ENCODE measurements at places on chromosomes 1 and 21.
A peak's percentile ranks its signal among the peaks of the same experiment; 100 is the strongest.

DNA sequence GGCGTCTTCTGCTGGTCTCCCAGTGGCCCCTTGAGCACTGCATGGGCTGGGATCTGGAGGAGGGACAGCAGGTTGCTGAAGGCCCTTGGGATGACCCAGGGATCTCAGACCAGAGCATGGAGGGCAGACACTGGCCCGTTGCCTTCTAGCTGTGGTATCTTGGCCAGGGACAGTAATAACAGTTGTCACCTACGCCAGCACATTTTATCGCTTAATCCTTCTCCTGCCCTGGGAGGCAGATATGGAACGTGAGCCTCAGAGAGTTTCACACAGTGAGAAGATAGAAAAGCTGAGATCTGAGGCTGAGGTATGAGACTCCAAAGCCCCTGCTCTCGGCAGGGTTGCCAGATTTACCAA, 40.1 kb upstream of the RD3 start:
- DNase-seq, result no peak

- DNase-seq, result no peak
These were observed 9.7 kb downstream of the PTGS2 start for GRCh38 chr1:186670297-186671135.

- DNase-seq, result no peak
These were observed 126.9 kb downstream of the NOS1AP start for GRCh38 chr1:162196387-162196786.

DNA sequence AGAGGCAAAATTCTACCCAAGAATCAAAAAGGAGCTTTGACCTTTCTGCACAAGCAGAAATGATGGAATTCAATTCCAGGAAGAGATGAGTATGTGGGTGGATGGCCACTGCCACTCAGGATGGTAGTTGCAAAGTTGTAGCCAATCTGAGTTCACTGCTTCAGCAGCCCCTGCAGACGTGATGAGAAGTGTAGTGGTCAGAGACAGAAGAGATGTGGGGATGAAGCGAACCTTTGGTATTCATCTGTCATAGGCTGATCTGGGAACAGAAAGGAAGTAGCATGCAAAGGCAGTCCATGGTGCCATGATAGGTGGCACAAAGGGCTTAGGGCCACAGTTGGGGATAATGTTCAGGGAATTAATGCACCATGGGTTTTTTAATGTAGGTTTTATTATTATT, 81.1 kb upstream of the PGBD5 start:
- no peak for DNase-seq

DNA sequence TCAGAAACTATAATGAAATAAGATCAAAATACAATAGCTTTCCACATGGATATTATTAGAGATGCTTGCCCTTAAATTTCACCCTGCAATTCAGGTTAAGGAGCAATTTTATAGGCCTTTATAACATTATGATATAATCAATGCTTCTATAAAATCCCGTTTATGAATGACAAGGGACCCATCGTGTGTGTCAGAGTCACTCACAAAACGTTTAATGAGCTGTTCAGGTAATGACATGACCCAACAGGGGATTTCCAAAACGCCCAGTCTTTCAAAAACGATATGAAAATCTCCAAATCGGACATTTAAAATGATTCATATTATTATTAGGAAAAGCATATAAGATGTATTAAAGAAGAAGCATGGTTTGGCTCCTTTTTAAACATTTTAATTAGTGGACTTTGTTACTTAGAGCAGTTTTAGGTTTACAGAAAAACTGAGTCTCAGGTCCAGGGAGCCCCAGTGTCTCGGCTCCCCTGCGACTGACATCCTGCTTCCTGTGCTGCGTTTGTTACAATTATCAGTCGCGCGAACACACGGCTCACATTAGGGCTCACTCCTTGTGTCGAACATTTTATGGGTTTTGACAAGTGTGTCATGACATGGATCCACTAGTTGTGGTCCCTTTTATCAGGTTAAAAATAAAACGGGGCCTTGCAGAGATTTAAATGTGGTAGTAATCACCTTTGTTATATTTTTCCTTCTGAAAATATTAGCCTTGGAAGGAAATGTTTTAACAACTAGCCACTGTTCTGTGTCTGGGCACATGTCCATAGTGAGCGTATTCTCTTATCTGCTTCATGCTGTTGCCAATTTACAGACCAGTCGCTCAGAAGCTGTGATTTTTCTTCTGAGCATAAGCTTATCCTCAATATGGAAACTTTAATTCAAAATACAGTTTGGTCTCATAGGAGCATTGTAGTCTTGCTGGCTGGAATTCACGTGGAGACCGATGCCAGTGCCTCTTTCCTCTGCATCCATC, 52.0 kb upstream of the POFUT2 start:
- DNase-seq, result no peak

DNA sequence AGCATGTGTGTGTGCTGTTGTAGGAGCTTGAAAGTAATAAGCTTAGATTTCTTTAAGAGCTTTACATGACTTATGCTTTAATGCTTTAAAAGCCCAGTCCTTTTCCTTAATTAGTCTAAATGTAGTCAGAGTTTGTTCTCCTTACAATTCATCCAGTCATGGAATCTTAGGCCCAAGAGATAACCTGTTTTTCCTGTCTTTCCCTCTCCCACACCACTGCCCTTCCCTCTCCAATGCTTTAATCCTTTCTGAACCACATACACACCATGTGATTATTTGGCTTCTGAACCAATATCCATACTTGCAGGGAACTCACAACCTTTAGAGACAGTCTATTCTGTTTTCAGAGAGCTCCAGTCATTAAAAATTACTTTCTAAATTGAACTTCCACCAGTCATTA, 37.6 kb downstream of the ALG6 start:
- DNase-seq, result no peak

DNA sequence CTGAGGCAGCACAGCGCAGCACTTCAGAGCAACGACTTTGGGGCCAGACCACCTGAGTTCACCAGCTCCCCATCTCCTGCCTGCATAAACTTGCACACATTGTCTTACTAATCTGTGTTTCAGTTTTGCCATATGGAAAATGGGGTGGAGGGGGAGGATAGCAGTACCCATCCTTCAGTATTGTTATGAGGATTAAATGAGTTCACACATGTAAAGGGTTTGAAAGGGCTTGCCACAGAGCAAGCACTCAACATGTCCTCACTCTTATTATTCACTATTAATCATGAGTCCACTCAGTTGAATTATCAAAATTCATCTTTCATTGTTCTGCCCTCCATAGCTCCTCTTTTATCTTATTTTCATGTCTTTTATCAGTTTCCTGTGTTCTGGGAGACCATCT, 40.1 kb upstream of the BMP8B start:
- no peak for DNase-seq

- no peak for DNase-seq
These were observed 170.1 kb downstream of the DHRS3 start for GRCh38 chr1:12447849-12448312.

DNA sequence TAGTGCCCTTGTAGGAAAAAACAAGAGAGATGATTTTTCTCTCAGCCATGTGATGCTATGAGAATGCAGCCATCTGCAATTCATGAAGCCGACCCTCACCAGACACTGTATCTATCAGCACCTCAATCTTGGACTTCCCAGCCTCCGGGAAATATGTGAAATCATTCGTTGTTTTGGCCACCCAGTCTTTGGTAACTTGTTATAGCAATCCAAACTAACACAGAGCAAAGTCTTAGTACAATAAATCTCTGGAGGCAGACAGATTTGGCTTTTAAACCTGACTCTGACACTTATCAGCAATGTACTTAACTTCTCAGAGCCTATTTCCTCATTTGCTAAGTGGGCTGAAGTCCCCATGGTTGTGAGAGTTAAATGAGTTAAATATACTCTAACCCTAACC, 5.1 kb upstream of the MED18 start:
- DNase-seq, result no peak

- DNase-seq, result no peak
These were observed 15.3 kb downstream of the LURAP1 start for GRCh38 chr1:46218443-46218842.

DNA sequence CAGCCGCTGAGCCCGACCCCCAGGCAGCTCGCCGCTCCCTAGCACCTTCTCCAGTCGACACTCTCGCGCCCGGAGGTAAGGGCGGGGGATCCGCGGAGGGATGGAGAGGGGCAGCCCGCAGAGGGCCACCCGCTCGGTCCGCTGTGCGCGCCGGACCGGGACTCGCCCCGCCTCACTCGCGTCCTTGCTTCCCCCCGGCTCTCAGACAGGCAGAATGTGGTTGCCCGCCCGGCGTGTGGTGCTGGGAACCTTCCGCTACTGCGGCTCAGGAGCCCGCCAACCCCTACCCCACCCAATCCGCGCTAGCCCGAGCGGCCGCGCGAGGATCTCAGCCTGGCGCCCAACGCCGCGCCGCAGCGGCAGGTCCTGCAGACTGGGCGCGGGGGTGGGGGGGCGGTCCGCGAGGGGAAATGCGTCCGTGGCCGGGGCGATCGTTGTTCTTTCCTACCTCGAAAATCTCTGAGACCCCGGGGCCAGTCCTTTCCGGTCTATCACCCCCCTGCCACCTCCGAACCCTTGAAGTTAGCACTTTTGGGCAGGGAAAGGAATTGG, 404 bp downstream of the LRRC8C start:
- no peak for DNase-seq

DNA sequence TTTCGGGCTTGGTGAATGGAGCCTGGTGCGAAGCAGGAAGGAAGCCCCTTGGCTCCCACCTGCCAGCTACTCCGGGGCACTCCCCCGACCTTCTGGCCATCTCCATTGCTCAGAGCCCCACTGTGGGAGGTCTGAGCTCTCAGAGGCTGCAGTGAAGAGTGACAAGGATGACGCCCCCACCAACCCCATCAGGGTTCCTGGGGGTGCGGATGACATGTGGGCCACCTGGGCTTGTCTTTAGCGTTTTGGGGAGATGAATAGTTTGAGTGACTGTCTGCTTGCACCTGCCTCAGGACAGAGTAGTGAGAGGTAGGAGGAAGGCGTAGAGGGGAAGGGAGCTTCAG, 43.2 kb upstream of the LBR start:
- no peak for DNase-seq

GRCh38 chr1:3351449-3352298, 102.8 kb upstream of the ARHGEF16 start:
- DNase-seq, result no peak

- no peak for DNase-seq
These were observed 33.0 kb upstream of the H6PD start for GRCh38 chr1:9201401-9202239.

DNA sequence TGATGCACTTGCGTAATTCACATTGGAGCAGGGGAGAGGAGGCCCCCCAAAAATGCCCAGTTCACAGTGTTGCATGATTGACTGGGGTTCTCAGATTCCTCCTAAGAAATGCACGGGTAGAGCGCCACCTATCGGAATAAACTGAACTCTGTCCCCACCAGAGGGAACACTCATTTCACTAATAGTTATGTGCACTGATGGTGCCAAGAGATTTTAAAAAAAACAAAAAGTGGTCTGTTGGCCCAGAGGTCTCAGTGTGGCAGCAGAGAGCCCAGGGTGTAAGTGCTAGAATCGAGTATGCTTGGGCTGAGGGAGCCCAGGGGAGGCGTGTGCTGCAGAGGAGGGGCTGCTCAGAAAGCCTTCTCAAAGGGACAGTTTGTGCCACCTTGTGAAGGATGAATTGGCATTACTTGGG, 6.9 kb downstream of the PINK1 start:
- no peak for DNase-seq

DNA sequence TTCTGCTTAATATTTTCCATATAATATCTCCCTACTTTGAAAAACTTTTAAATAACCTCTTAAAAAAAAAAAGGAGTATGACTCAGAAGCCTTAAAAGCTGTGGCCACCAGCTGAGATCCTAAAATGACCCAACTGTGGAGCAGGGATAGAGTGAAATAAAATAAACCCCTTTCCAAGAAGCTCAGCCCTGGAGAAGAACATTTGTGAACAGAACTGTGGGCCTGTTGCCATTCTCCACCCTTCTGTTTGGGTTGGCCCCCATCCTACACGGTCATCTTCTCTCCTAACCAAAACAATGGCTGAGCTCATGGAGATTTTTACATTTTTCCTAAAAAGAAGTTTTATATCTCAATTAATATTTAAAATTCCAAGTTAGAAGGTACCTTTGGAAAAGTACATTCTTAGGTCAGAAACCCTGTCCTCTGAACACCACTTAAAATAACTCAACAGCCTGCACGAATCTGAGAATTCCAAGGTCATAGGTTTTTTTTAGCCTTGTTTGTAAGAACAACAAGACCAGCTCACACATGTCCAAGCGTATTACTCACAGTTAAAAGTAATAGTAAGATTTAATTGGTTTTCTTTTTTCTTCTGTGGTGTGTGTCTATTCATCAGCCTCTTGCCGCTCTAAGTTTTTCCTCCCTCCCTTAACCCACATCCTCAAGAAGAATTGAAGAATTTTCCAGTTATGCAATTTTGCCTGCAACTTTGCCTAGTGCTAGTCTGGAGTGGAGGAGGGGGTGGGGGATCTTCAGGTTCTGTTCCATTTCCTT, 107.7 kb upstream of the ERRFI1 start:
- DNase-seq, result no peak

GRCh38 chr1:206803221-206803730, 31.0 kb upstream of the IL10 start:
- peak; percentile 59 for DNase-seq

DNA sequence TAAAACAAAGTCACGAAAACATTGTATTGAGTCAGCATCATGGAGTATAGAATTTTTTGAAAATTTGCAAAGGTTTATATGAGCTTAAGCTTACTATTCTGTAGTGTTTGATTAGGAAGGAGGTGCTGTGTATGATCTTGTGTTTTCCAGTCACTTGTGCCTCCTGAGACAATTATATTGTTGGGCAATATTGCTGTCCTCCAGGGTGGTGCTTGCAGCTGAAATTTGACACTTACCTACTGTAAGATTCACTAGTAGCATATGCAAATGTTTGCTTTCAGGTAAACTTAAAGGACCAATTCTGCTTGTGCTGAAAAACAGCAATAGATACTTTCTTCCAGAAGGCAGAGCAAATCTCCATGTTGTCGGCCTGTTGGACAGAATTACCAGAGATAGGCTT, 268.0 kb downstream of the TGFB2 start:
- no peak for DNase-seq

DNA sequence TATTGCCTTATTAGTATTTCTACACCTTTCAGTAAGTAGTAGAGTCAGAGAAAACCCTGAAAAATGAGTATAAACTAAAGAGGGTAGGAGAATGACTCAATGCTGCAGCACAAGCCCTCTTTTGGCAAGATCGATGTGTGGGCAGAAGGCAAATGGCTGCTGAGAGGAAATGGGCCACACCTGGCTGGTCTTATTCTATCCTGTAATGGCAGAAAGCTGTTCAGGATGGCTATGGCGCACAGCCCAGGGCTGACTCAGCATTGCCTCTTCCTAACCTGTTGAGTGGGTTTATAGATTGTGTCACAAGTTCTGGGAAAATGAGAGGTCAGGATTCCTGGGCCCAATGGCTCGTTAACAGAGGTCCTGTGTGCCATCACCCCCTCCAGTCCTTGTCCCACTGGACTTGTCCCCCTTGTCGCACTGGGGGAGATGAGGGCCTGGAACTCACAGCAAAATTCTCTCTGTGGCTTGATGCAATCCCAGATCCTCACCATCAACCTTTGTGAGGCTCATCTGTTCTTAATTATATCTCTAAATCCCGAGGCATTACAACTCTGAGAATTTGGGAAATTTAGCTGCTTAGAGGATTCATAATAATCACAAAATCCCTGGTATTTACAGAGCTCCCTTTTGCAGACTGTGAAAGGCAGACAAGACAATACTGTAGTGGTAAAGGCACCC, 13.2 kb downstream of the HMGB4 start:
- DNase-seq, result no peak
